Cerebellar nuclear complex (tissue), 1 donor: ENCODE measurements at places on chromosomes 7 and 10.
A peak's percentile ranks its signal among the peaks of the same experiment; 100 is the strongest.

DNA sequence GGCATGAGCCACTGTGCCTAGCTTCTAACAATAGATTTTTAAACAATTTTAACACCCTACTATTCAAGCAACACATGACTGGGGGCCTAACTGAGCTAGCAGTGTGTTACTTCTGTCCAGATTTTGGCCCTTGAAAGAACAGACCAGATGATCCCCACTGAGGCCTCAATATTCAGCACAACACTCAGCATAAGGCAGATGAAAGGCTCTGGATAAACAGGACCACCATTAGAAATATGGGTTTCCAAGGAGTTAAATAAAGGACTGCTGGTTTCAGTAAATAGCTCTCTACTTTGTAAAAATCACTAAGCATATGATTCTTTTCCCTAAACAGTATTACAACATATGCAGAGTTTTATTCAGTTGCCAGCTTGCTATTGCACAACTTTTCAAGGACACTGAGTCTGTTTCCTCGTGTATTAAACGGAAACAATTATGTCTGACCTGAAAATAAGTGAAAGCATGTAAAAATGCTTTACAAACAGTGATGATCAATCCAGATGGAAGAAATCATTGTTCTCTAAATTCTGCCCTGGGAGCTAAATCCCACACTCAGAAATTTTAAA is 23.8 kb upstream of the FZD1 start:
- no peak for DNase-seq

DNA sequence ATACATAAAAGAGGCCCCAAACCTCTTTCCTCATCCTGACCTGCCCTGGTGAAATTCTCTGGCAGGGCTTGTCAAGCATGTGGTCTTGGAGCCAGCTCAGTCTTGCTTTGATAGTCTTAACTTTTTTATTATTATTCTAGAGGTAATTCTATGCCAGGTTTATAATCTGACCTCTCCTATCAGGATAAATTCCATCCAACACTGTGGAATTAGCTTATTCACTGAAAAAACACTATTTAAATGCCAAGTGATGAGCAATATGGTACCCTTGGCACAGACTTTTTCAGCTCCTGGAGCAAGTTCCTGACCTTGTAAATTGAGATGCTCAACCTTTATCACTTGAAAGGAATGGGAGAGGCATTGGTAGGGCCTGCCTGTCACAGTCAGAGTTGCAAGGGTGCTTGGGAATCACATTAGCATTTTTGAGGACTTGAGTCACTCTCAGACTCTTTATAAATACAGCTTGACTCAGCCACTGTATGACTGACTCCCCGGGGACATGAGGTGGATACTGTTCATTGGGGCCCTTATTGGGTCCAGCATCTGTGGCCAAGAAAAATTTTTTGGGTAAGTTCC is at the start of gene CPA4:
Gene CPA4, plus strand, starts transcription at position 480 of the 576 bp plus-strand sequence. Its CDS starts 20 bp downstream, at position 500.
- DNase-seq = no peak

DNA sequence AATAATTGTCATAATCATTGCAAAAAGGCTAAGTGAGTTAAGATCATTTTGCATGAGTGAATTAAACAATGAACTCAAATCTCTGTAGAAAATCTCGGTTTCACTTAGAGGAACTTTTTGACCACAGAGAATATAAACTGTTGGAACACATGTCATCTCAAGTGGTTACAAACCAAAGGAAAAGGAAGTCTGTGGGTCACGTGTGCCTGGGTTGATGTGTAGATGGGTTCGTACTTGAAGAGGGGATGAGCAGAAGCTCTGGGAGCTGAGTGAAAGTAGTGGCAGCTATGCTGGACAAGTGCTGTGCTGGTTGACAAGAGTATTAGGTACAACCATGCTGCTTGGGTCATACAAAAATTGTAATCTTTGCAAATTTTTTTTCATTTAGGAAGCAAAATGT is 35.0 kb downstream of the GLRX3 start:
- DNase-seq = no peak

GRCh38 chr7:96521068-96521894 is 188.4 kb downstream of the SEM1 start:
- DNase-seq = no peak

DNA sequence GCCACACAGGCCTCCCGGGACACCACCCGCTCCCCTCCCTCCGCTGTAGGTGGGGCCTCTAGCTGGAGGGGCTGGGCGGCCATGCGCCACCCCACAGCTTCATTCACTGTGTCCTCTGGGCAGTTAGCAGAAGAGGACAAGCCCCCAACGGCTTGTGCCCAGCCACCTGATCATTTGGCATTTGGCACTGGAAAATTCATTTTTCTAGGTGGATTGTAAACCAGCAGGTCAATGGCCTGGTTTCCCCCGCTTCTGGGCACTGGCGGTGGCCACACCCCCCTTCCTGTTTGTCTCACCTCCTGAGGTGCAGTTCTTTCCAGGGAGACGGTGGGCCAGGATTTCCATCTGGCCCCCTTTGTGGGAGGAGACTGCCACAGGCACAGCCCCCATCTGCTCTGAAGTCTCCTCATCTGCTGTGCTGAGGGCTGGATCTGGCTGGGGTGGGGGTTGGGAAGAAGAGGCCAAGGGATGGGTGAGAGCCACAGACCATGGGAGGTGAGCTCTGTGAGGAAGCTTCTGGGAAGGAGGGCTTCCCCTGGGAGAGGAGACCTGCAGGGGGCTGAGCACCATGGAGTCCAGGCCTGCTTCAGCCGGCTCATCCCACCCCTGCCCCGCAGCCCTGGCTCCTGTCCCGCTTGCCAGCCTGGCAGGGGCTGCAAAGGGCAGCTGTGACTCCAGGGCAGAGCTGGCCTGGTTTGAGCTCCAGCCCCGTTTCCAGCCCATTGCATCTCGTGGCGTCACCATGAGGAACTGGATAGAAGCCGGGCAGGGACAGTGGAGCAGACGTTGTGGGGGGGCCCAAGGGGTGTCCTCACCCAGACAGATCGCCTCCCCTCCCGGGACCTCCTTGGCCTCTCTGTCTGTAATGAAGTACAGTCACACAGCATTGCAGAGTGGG is 40.1 kb upstream of the SLC29A3 start:
- peak; percentile 56 for DNase-seq

DNA sequence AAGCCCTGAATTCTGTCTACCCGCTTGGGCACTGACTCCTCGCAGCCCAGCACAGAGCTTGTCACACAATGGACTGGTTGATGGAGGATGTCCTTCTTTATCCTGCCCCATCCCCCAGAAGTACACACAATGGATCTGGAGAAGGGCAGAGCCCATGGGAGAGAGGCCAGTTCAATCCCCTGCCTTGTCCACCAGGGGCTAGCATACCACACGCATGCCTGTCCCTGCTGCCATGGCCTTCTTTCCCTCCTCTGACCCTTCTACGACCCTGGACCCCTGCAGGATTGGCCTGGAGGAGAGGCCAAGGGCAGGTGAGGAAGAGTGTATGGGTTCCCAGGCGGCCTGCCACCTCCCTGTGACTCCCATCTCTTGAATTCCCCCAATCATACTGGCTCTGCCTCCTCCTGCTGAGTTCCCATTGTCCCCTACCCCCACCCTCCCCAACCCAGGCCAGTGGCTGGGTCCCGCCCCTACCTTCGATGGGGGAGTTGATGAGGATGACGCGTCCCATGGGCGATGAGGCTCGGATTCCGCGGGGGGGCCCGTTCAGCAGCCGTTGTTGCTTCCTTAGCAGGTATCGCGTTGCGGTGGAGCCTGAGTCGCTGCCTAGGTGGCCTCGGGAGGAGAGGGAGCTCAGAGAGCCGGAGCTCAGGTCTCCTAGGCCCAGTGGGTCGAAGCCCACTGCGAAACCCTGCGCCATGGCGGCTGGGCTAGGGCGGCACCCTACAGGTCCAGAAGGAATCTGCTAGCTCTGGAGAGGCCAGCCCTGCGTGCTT is 1.2 kb downstream of the PDZD7 start:
- no peak for DNase-seq

DNA sequence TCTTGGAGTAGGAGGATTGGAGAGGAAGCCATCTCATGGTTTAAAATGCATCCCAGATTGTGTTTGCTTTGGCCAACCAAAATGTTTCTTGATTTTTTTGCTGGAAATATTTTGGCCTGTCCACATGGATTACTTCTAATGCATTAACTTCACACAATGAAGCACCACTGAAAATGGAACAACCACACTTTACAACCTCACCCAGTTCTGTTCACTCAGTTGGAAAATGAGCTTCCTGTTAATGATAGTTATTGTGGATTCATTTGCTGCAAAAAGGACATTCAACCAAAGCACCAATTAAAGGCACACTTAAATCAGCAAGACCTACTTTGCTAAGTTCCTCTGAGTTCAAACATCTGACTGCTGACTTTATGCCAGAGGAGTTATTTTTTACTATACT is 11.3 kb upstream of the A1CF start:
- no peak for DNase-seq

DNA sequence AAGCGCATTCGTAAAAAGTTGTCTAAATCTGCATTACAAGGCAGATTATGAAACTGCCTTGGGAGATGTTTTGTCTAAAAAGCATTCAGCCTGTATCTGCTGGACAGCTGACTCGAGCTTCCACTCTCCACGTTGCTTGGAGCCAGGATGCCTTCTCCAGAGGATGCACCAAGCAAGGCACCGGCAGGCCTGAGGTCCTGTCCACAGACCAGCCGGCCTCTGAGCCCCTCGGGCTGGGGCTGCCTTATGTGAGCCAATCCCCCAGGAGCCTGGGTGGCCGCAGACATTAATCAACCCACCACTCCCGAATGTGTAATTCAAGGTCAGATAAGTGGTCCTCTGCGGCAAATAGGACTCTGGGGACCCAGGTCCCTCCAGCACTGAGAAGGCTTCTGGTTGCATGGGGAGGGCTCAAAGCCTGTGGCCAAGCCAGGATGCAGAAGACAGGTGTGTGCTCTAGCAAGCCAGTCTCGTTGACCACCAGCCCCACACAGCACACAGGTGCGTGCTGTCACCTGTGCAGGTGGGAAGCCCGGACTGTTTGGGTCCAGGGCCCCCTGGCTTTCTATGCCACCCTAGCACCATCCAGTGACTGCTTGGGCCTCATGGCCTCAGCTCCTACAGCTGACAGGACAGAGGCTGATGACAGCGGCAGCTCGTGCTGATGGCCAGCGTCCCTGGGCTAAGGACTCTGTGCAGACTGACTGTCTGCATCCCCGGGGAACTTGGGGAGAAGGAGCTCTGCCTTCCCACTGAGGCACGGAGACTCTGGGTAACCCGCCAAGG is 4.8 kb upstream of the RET start:
- no peak for DNase-seq

DNA sequence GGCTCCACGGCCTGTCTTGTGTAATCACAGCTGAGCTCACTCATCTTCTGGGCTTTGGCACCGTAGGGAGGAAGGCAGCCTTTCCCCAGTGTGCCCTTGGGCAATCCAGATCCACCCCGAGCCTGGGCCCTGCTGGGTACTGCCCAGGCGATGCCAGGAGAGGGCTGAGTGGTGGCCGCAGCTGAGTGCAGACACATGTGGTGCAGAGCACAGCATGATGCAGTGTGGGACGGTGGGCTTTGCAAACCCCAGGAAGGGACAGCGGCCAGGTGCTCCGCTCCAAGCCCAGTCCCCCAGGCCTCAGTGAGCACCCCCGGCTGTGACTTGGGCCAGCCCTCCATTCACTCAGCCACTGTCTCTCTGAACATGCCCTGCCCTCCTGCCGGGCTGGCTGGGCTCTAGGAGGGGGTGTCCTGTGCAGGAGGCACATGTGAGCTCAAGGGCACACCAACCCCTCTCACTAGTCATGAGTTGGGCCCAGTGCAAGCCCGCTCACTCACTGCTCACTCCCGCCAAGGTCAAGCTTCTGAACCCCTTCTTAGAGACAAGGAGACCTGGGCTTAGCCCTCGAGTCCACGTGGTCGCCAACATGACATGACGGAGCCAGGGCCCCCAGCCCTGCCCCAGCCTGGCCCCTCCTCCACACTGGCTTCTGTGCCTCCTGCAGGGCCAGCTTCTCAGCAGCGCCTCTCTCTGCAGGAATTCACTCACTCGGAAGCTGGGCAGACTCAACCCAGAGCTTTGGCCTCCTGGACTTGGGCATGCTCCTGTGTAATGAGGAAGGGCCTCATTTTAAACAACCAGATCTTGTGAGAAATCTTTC is 77.5 kb upstream of the INSIG1 start:
- DNase-seq = no peak

GRCh38 chr7:112874909-112875308 is 84.7 kb upstream of the TMEM168 start:
- no peak for DNase-seq

DNA sequence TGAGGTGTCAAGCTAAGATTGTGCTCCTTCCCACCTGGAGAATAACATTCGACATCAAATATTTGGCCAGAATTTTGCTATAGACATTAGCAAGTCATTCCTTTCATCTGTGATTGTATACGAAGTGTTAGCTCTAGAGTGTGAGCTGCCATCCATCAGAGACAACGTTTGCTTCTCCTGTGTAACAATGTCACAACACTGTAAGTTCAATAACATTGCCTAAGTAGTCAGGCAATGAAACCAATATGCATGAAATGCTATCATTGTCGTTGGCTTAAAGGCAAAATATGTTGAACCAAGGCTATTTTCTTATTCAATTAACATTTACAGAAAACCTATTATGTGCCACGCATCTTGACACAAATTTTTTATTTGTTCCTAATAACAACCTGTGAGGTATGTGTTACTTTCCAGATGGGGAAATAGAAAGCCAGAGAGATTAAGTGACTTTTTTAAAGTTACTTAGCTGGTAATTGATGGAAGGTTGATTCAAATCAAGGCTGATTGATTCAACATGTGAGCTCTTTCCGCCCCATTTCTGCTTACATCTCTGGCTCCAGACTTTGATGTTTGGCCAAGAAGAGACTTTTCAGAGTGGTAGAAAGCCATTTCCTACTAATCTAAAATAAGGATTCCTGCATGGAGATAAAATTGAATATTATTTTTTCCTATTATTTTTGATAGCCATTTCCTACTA is 32.0 kb downstream of the BET1 start:
- no peak for DNase-seq

- DNase-seq = no peak
Measured at GRCh38 chr7:70631718-70632117, 500.2 kb upstream of the GALNT17 start.

DNA sequence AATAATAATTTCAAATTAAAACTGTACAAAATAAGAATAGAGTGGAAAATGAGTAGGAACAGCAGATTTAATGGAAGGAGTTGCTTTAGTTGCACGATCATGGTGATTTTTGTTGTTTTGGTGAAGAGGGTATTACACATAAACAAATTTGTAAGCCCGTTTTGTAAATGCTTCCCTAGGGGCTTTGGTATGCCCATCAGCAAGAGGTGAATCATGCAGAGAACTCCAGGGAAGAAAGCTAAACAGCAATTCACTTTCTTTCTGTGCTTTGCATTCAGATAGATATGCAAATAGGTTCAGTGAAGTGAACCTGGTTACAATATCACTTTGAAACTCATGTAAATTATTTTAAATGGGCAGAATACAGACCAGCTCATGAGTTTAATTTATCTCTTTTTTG is 422.2 kb upstream of the MTPN start:
- DNase-seq = no peak

DNA sequence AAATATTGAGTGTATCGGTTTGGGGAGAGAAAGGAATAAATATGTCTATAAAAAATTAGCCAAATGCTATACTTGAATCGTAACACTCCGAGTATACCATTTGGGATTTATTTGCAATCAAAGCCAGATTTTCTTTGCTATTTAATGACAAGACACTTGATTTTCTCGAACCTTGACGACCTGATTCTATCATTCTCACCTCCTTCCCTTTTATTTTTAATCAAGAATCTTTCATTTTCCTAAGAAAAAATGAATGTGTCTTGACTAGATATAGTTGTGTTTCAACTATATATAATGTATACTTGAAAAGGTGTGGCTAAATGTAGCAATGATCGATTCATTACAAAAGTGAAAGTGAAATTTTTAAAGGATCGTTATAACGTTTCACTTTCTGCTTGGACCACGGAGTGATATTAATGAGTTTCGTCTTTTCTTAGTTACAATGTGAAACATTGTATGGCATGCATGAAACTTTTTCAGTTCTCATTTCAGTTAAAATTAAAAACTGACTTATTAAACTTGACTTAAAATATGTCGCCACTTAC is 562 bp downstream of the NUB1 start:
- DNase-seq = no peak
